ENCODE measurements at places on chromosomes 7 and 10. TPM values are rescaled to one million over a fixed set of nuclear protein-coding genes. Genes with fewer than 3 reads are reported as not detected.
A peak's percentile ranks its signal among the peaks of the same experiment; 100 is the strongest.

The PTF1A gene
- not detected for total RNA-seq

The ITGB8 gene
- 0.07 TPM for total RNA-seq

GRCh38 chr10:1548596-1548995, 188.7 kb downstream of the ADARB2 start:
- H3K36me3 ChIP-seq, result no peaks in the 10 kb centered on the region
- H3K4me1 ChIP-seq, result no peaks in the 10 kb centered on the region
- no peak overlapping the region for H3K27ac ChIP-seq
- no peaks in the 10 kb centered on the region for H3K27me3 ChIP-seq

DNA sequence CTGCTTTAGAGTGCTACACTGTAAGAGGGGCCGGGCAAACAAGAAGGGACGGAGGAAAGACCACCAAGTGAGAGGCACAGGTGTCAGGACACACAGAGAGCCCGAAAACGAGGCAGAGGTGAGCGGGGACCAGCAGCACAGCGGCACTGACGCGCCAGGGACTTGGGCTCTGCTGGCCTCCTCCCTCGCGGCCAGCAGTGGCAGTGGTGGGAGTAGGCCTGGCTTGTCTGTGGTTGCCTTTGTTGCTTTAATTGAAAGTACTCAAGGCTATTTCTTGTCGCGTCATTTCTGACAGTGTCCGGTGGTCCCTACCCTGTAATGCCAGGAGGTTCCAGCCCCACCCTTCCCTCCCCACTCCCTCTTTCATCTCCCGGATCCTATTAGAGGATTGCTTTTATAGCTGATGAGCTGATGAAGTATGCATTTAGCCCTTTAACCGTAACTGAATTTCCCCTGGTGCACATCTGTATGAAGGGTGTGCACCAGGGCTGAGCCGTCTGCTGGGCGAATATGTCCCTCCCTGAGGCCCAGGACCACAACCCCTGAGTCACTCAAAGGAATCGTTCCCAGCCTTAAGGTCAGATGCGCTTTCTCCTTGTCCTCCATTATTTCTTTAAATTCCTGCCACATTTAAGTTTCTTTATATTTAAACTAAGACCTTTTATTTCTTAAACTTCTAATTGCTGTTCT, 39.5 kb upstream of the FAM20C start:
- H3K27me3 ChIP-seq, result no peaks in the 10 kb centered on the region
- no peak overlapping the region for H3K4me3 ChIP-seq
- H3K4me1 ChIP-seq, result no peaks in the 10 kb centered on the region
- DNase-seq, result no peak
- no peaks in the 10 kb centered on the region for H3K36me3 ChIP-seq
- no peak overlapping the region for H3K27ac ChIP-seq

The FAM131B gene
- total RNA-seq, result not detected

DNA sequence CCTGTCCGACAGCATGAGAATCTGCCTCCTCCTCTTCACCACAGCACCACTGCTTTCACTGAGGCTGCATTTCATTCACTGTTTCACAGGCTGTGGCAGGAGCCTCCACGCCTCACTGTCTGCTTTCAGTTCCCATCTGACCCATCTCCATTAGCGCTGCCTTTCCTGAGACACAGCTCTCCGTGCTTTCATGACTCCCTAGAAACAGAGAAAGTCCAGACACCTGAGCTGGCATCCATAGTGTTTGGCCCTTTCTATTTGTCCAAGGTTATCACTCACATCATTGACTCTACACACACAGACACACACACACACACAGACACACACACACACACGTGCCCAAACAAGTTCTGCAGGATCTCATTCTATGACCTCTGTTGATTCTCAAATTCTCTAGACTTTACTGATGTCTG, 5.2 kb downstream of the LGI1 start:
- H3K27me3 ChIP-seq, result no peaks in the 10 kb centered on the region
- DNase-seq, result no peak
- H3K4me3 ChIP-seq, result no peak overlapping the region
- no peaks in the 10 kb centered on the region for H3K4me1 ChIP-seq
- no peaks in the 10 kb centered on the region for H3K36me3 ChIP-seq
- no peak overlapping the region for H3K27ac ChIP-seq

DNA sequence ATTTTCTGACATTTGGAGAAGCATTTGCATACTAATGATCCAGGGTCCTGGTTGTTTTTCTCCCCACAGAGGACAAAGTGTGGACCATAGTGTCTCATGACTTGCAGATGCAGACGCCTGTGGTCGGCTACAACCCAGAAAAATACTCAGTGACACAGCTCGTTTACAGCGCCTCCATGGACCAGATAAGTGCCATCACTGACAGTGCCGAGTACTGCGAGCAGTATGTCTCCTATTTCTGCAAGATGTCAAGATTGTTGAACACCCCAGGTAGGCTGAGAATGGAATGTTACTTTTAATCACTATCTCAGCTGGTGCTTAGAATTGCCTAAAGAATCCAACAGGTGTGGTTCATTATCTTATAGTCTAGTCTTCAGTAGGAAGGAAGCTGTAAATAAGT, 951.5 kb upstream of the C7orf33 start:
- H3K4me3 ChIP-seq, result no peak overlapping the region
- no peak overlapping the region for H3K27ac ChIP-seq
- no peaks in the 10 kb centered on the region for H3K27me3 ChIP-seq
- DNase-seq, result no peak
- no peaks in the 10 kb centered on the region for H3K4me1 ChIP-seq

DNA sequence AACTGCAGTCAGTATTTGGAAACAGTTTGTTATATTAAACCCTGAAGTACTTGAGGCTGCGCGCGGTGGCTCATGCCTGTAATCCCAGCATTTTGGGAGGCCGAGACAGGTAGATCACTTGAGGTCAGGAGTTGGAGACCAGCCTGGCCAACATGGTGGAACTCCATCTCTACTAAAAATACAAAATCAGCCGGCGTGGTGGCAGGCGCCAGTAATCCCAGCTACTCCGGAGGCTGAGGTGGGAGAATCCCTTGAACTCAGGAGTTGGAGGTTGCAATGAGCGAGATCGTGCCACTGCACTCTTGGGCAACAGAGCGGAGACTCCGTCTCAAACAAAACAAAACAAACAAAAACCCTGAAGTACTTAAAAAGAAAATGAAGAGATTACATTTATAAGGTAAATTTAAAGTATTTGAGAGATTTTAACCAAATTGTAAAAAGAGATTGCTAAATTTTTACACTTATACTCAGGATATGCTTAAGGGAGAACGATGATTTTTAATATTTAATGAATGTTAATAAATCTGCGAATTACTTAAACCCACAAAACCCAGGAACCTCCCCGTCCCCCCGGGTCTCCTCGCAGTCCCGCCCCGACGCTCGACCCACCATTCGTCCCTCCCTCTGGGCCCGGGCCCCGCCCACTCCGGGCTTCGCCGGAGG, 425 bp upstream of the MTG1 start:
- H3K36me3 ChIP-seq, result peaks cover 12% of the 10 kb centered on the region
- H3K27ac ChIP-seq, result no peak overlapping the region
- H3K4me3 ChIP-seq, result peak overlapping the region; percentile 33
- DNase-seq, result no peak
- H3K27me3 ChIP-seq, result no peaks in the 10 kb centered on the region

The EBLN1 gene
- total RNA-seq, result not detected

DNA sequence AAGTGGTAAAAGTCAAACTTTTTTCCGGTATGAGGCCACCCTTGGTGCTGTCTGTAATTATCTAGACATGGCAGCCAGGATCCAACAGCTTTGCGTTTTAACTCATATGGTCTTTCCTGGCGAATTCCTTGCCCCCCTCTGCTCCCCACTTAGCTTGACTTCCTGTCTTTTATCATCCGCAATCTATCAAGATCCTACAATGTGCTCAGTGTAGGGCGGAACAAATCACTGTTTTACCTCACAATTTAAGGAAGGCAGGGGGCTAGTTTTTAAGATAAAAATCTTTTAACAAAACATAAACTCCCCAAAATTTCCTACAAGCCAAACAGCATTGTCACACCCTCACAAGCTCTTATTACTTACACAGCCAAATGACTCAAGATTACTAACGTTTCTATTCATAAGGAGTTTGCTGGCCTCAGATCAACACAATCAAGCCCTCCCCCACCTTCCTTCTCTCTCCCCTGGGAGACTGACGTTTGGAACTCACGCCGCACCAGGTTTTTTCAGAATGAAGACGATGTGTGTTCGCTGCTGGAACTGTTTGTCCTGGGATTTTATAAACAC, 1.3 kb upstream of the CDK14 start:
- H3K4me1 ChIP-seq, result peaks cover 37% of the 10 kb centered on the region
- DNase-seq, result no peak
- H3K27ac ChIP-seq, result no peak overlapping the region
- no peaks in the 10 kb centered on the region for H3K27me3 ChIP-seq
- peak overlapping the region; percentile 88 for H3K4me3 ChIP-seq

DNA sequence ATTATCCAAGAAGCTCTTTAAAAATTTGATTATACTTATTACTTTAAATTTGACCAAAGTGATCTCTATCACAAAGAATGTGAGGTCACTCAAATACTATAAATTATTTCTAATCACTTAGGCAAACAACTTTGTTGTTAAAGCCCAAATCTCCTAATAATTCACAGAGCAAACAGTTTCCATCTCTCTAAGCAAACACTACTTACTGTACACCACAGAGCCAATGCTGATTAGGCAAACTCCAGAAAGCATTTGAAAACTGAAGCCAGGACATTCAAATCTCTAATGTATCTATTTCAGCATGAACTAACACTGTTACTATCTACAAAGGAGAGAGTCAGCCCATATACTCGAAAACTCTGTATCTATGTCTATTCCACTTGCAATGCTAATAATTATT, 107.1 kb downstream of the RNF32 start:
- DNase-seq, result no peak
- no peak overlapping the region for H3K4me3 ChIP-seq
- no peak overlapping the region for H3K27ac ChIP-seq
- no peaks in the 10 kb centered on the region for H3K4me1 ChIP-seq
- peaks cover 20% of the 10 kb centered on the region for H3K36me3 ChIP-seq
- no peaks in the 10 kb centered on the region for H3K27me3 ChIP-seq

DNA sequence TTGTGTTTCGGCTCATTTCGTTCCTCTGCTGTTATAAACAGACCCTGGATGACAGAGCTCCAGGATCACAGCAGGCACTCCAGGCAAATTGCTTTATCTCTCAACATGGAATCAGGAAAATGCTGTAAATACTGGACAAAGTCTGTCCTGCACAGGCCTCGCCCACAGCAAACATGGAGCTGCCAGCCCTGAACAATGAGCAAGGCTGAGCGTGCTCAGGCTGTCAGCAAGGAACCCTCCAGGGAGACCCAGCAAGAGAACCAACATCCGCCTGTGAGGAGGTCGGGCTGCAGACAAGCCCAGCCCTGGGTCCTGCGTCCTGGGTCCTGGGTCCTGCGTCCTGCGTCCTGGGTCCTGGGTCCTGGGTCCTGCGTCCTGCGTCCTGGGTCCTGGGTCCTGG, 180.8 kb downstream of the PTPRN2 start:
- H3K4me3 ChIP-seq, result no peak overlapping the region
- DNase-seq, result no peak
- no peaks in the 10 kb centered on the region for H3K36me3 ChIP-seq
- H3K27ac ChIP-seq, result no peak overlapping the region

DNA sequence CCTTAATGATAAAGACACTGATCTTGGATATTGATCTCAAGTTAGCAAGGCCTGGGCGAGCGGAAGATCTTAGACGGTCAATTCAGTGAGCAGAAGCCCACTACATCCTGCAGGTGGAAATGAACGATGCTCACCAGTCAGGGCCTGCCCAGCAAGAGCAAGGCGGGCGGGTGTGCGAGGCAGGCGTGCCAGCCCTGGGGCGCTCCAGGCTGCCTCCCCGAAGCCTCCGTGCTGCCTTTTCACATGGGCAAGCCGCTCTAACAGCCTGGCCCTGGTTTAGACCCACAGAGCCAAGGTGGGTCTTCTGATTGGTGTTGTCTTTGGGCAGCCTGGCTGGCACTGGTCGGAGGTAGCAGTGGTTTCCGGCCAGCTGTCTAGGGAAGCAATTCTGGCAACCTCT, 475.1 kb upstream of the FOXK1 start:
- H3K4me3 ChIP-seq, result no peak overlapping the region
- no peaks in the 10 kb centered on the region for H3K27me3 ChIP-seq
- H3K36me3 ChIP-seq, result no peaks in the 10 kb centered on the region
- H3K27ac ChIP-seq, result no peak overlapping the region

GRCh38 chr10:46018453-46019176, 11.8 kb downstream of the NCOA4 start:
- no peaks in the 10 kb centered on the region for H3K27me3 ChIP-seq
- peak overlapping the region; percentile 60 for H3K4me3 ChIP-seq
- peak overlapping the region; percentile 92 for H3K27ac ChIP-seq
- H3K36me3 ChIP-seq, result peaks cover 34% of the 10 kb centered on the region
- H3K4me1 ChIP-seq, result peaks cover 37% of the 10 kb centered on the region
- DNase-seq, result no peak

GRCh38 chr10:29026802-29027580, 261.9 kb upstream of the LYZL1 start:
- H3K27ac ChIP-seq, result no peak overlapping the region
- DNase-seq, result no peak
- no peaks in the 10 kb centered on the region for H3K4me1 ChIP-seq
- no peaks in the 10 kb centered on the region for H3K27me3 ChIP-seq

GRCh38 chr7:112060625-112061024, 145.6 kb downstream of the DOCK4 start:
- H3K4me3 ChIP-seq, result no peak overlapping the region
- H3K27ac ChIP-seq, result no peak overlapping the region
- H3K4me1 ChIP-seq, result no peaks in the 10 kb centered on the region
- DNase-seq, result no peak

DNA sequence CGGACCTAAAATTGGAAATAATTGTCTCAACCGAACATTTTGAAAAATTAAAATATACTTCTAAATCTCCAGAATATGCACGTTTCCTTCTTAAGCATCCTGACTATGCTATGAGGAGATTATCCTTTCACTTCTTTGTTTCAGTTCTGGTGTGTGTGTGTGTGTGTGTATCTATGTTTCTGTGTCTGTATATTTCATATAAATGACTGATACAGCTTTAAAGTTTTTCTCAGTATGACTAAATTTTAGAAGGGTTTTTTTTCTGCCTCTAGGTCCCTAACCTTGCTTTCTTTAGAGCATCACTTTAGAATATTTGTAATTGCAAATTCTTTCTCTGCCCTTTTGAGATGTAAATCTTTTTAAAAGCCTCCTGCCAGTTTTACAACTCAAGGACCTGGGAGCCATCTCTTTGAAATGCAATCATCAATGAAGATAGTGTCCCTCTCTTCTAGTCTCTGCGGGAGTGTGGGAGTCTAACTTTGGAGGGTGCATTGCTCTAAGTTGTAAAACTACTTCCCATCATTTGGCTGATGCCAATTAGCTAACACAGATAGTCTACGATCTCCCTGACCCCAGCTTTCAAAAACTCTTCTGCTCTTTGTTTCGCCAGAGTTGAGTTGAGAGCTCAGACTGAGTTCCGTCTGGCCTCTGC, 782.0 kb upstream of the ZWINT start:
- no peak for DNase-seq
- H3K4me3 ChIP-seq, result no peak overlapping the region
- H3K27ac ChIP-seq, result no peak overlapping the region
- H3K4me1 ChIP-seq, result no peaks in the 10 kb centered on the region

DNA sequence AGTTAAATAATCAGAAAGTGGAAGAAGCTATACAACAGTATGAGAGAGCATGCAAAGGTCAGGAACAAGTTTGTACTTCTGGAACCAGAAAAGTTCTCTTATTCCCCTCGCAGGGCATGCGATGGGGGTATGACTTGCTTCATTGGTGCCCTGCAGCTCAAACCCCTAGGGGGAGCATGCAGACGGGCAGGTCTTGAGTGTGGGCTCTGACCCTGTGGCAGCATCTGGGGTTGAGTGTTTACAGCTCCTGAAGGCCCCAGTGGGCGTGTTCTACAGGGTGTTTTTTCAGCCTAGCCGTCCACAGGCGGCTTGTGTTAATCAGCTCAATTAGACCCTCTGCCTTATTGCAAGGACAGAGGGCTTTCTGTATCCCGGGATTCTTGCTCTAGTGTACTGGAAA, 44.5 kb downstream of the KIF20B start:
- H3K36me3 ChIP-seq, result peaks cover 5% of the 10 kb centered on the region
- H3K4me3 ChIP-seq, result no peak overlapping the region
- no peak overlapping the region for H3K27ac ChIP-seq
- no peak for DNase-seq

The CRPPA gene
- total RNA-seq, result 0.07 TPM

Data from Karpas-422 (cell line).